ENCODE measurements at places on chromosomes 1 and 21.

DNA sequence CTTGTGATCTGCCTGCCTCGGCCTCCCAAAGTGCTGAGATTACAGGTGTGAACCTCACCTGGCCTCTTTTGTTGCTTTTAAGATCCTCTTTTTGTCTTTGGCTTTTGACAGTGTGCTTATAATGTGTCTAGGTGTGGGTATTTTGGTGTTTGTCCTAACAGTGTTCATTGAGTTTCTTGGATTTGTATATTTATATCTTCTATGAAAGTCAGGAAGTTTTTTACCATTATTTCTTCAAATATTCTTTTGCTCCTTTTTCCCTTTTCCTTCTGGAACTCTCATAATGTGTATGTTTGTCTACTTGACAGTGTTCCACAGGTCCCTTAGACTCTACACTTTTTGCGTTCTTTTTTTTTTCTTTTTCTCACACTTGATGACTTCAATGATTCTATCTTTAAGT, 59.1 kb downstream of the URB2 start:
- no peak for DNase-seq

DNA sequence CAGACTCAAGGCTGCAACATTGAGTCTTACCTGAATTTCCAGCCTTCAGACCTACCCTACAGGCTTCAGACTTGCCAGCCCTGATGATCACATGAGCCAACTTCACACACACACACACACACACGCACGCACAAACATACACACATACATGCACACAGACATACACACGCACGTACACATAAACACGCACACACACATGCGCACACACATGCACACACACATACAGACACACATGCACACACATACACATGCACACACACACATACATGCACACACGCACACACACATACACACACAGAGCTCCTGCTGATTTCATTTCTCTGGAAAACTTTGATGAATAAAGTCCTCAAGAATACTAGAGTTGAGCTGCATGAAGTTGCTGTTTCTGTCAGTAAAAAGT, 78.3 kb upstream of the SLC2A1 start:
- DNase-seq = no peak

- peak; percentile 73 for DNase-seq
These were observed at the start of gene TMEM51 for GRCh38 chr1:15153184-15153841. TMEM51 (plus strand) TSS chr1:15153747; CDS start chr1:15215088, 61,341 bp downstream.

DNA sequence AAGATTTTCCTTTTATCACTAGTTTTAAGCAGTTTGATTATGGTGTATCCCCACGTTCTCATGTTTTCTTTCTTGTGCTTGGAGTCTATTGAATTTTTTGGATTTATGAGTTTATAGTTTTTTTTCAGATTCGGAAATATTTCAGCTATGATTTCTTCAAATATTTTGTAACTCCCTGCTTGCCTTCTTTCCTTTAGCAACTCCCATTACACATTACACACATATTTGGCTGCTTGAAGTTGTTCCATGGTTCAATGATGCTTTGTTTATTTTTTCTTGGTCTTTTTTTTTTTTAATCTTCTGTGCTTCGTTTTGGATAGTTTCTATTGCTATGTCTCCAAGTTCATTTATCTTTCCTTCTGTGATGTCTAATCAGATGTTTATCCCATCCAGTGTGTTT, 48.5 kb upstream of the WARS2 start:
- no peak for DNase-seq

GRCh38 chr1:226629896-226630550, 81.5 kb downstream of the STUM start:
- no peak for DNase-seq

GRCh38 chr1:91334856-91335255, 69.8 kb downstream of the HFM1 start:
- DNase-seq = no peak

DNA sequence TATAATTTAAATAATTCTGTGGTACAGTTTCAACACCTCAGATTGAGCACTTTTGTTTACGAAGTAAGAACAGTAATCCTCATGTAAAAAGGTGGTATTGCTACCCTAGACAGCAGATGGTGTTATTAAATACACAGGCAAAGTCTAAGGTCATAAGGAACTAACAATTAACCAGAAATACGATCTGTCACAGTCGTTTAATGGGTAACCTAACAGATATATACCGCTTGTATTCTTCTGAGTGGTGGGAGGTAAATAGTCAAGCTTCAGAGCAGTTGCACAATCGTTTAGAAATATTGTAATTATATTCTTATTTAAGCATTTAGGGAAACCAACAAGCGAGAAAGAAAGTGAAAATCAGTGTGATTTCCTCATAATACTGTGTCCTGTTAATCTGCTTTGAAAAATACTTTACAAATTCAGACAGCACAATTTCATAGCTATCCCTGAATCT, 9.8 kb upstream of the IRF2BP2 start:
- DNase-seq = no peak

DNA sequence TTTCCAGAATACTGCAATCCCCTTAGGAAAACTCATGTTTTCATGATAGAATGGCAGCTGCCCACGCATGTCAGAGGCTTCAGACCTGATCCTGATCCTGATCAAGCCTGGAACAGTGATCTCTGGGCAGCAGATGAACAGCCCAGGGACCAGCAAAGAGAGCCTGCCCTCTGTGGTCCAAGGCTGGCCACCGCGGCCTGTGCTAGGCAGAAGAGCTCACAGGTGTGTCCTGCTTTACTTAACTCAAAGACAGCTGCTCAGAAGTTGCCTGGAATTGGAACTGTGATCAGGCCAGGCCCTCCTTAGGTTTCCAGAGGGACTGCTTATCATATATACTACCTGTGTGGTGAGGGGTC, 21.2 kb upstream of the BCAR3 start:
- no peak for DNase-seq

GRCh38 chr1:164563721-164564360, 4.9 kb downstream of the PBX1 start:
- DNase-seq = no peak

- no peak for DNase-seq
These were observed 222.0 kb downstream of the TOMM20 start for GRCh38 chr1:234906654-234907053.

GRCh38 chr1:55572878-55573734, 357.9 kb upstream of the USP24 start:
- peak; percentile 28 for DNase-seq
